ENCODE measurements at places on chromosomes 2 and 18. TPM values are rescaled to one million over a fixed set of nuclear protein-coding genes. Genes with fewer than 3 reads are reported as not detected.

PARD6G gene
- total RNA-seq, result 2.1 TPM

ARHGAP15 gene
- total RNA-seq, result 4.2 TPM

GRCh38 chr18:48375150-48375800 lies 33.9 kb downstream of the ZBTB7C start:
- DNase-seq, result no peak

GRCh38 chr2:64905338-64906024 lies 83.7 kb upstream of the SLC1A4 start:
- no peak for DNase-seq

GRCh38 chr2:11227595-11227994 lies 72.3 kb downstream of the SLC66A3 start:
- no peak for DNase-seq

DNA sequence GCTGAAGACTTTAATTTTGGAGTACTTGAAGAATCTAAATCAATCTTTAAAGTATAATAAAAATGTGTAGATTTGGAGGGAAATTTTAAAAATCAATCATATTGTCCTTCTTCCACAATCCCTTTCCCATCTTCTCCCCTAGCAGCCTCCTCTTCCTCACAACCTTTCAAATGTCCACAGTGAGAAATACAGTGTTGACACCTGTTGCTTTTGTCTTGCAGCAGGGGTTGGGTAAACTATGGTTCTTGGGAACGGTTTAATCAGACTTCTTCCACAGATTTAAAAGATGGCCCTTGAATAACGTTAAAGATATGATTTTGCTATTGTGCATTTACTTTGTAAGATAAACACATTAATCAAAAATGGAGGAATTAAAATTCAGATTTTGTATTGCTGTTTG lies 113.8 kb upstream of the SLC1A4 start:
- DNase-seq, result no peak

IL36B gene
- total RNA-seq, result not detected

GRCh38 chr18:35816003-35816402 lies 156.5 kb upstream of the RMP24 start:
- no peak for DNase-seq

HOXD13 gene
- total RNA-seq, result not detected

GRCh38 chr2:23606196-23606595 lies 221.2 kb downstream of the KLHL29 start:
- DNase-seq, result no peak

DNA sequence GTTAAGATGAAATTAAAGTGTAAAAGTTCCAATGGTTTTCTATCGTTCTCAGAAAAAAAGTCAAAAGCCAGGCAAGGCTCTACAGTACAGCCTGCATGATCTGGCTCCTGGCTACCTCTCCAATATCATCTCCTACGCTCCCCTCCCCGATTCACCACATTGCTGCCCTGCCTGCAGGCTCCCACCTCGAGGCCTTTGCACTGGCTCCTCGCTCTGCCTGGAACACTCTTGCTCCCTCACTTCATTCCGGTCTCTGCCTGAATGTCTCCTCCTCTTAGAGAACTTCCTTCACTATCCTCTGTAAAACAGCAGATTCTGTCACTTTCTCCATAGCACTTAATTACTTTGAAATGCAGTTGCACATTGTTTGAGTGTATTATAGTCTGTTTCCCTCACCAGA lies 72.5 kb downstream of the KLF7 start:
- no peak for DNase-seq

CHRNA1 gene
- 0.19 TPM for total RNA-seq

SCYGR7 gene
- not detected for total RNA-seq
